ENCODE measurements at places on chromosomes 12 and 14.

- no peak for DNase-seq
Observed at GRCh38 chr14:74936731-74937130, 13.7 kb upstream of the RPS6KL1 start.

- no peak for DNase-seq
Observed at GRCh38 chr12:132448463-132448820, 41.5 kb upstream of the FBRSL1 start.

- DNase-seq: no peak
Observed at GRCh38 chr14:89382901-89383845, 33.9 kb downstream of the FOXN3 start.

DNA sequence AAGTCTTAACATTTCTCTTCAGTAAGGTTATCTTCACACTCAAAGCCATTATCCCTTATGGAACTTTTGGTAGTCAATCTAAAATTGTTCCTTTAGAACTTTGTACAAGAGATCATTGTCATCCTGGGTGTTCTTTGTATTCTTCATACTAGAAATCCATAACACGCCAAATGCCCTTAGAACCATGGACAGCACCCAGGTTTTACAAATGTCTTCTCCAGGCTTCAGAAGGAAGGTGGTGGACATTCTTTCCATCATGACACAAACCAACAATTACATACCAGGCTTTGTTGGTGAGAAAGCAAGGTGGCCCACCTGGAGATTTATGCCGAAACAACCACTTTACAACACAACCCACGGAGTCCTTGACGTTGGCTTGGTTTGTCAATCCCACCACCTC, 365.6 kb upstream of the TBX3 start:
- DNase-seq: no peak

DNA sequence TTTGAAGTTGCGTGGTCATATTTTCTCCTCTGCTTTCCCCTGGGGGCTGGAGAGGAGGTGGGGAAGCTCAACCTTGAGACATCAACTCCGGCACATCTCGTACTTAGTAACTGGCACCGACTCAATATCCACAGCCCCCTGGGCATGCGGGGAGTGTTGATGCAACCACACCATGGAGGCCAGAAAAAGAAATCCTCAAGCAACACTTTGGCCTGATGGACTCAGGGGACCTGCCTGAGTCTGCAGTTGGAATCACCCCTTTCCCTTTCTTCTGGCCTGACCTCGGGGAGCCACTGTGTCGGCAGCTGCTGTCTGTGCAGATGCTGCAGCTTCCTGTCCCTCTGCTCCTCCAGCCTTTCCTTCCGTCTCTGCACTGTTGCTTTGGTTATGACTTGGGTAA, 11.4 kb upstream of the AACS start:
- no peak for DNase-seq
